ENCODE measurements at places on chromosomes 2 and 18.
A peak's percentile ranks its signal among the peaks of the same experiment; 100 is the strongest.

GRCh38 chr2:122072666-122073065 lies 317.2 kb downstream of the TSN start:
- H3K4me3 ChIP-seq = no peak overlapping the region
- no peaks in the 10 kb centered on the region for H3K4me1 ChIP-seq
- H3K36me3 ChIP-seq = no peaks in the 10 kb centered on the region
- no peak overlapping the region for H3K27ac ChIP-seq

DNA sequence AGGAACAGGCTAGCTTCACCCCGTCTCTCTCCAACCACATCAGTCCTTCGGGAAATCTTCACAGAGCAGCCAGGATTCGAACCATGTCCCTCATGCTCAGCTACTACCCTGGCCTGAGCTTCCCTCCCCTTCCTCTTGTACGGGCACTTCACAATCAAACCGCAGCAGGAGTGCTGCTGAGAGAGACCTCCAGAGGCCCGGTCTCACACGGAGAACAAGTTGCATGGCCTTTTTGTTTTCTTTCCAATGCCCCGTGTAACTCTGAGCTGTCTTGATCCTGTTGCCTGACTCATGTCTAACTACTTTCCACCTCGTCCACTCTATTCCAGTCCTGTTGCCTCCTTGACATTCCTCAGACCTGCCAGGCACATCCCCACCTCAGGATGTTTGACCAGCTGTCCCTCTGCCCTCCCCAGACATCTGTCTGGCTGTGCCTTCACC lies 25.4 kb downstream of the FBLN7 start:
- no peak for DNase-seq
- H3K36me3 ChIP-seq = no peaks in the 10 kb centered on the region
- no peaks in the 10 kb centered on the region for H3K4me1 ChIP-seq
- no peak overlapping the region for H3K4me3 ChIP-seq
- no peak overlapping the region for H3K27ac ChIP-seq

- H3K4me3 ChIP-seq = no peak overlapping the region
- no peaks in the 10 kb centered on the region for H3K36me3 ChIP-seq
- no peak for DNase-seq
- no peak overlapping the region for H3K27ac ChIP-seq
- H3K27me3 ChIP-seq = no peaks in the 10 kb centered on the region
Measured at GRCh38 chr18:70920840-70921374, 632.1 kb downstream of the SOCS6 start.

GRCh38 chr2:107412209-107412904 lies 414.3 kb upstream of the RGPD4 start:
- no peak overlapping the region for H3K27ac ChIP-seq
- DNase-seq = no peak
- no peaks in the 10 kb centered on the region for H3K36me3 ChIP-seq
- H3K4me1 ChIP-seq = no peaks in the 10 kb centered on the region

GRCh38 chr2:191869178-191869577 lies 22.3 kb upstream of the CAVIN2 start:
- H3K36me3 ChIP-seq = no peaks in the 10 kb centered on the region
- DNase-seq = no peak

DNA sequence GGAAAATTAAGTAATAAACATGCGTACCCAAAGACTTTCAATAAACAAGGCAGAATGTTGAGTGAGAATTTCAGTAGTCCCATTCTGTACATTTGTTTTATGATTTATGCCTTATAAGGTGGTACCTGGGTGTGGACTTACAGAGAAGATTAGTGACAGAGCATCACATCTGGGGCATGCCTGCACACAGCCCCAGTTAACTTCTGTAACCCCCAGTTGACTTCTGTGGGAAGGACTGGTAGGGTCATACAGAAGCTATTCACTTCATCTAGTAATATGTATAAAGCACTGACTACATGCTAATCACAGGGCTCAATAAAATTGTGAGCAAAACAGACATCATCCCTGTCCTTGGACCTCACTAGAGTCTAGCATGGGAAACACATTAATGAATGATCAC lies 16.1 kb downstream of the MREG start:
- no peak overlapping the region for H3K27ac ChIP-seq
- peaks cover 6% of the 10 kb centered on the region for H3K4me1 ChIP-seq
- no peaks in the 10 kb centered on the region for H3K36me3 ChIP-seq
- H3K27me3 ChIP-seq = no peaks in the 10 kb centered on the region
- H3K4me3 ChIP-seq = no peak overlapping the region

GRCh38 chr2:127154396-127154795 lies 47.4 kb upstream of the BIN1 start:
- no peaks in the 10 kb centered on the region for H3K36me3 ChIP-seq
- no peaks in the 10 kb centered on the region for H3K4me1 ChIP-seq
- H3K27me3 ChIP-seq = no peaks in the 10 kb centered on the region

DNA sequence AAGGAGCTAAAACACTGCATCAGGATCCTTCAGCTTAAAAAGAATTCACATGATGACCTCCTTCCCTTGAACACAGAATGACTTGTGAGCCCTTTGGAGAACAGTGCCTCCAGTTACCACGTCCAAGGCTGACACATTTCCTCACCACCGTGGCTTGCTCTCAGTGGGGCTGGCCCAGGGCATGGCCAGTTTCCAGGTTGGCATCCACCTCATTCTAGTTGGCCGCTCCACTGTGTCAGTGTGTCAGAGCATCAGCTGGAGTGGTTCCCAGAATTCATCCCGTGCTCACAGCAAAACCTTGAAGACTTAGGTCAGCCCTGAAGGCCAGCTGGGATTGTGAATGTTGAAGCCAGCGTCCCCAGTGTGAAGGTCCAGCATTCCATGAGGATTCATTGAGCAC lies 158.5 kb downstream of the INSIG2 start:
- H3K4me3 ChIP-seq = no peak overlapping the region
- H3K4me1 ChIP-seq = no peaks in the 10 kb centered on the region
- no peak overlapping the region for H3K27ac ChIP-seq
- no peak for DNase-seq
- no peaks in the 10 kb centered on the region for H3K36me3 ChIP-seq

DNA sequence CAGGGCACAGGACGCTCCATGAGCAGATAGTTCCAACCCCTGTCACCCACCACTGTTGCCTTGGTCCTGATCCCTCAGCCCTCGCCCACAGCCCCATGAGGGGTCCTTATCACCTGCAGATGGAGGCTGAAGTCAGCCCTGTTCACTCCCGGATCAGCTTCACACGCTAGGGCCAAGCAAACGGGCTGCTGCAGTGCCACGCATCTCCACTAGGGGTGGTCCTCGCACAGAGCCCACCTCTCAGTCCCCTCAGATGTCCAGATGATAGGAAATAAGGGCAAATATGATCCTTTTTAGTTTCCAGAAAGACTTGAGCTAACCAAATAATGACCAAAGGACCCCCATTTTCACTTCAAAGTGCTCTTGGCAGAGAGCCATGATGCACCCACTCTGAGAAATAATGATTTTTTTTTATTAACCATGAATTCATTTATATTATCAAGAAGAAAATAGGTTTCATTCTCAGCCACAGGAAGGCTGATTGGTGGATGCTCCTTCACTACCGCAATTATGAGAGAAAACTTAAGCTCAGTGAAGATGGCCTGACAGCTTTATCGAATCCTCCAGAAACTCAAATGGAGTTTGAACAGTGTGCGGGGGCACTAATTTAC lies 71.9 kb upstream of the KLHL29 start:
- no peaks in the 10 kb centered on the region for H3K27me3 ChIP-seq
- peak; percentile 35 for DNase-seq
- H3K27ac ChIP-seq = no peak overlapping the region
- H3K4me1 ChIP-seq = no peaks in the 10 kb centered on the region
- no peak overlapping the region for H3K4me3 ChIP-seq

- no peak for DNase-seq
- no peaks in the 10 kb centered on the region for H3K36me3 ChIP-seq
- no peak overlapping the region for H3K4me3 ChIP-seq
- H3K4me1 ChIP-seq = no peaks in the 10 kb centered on the region
Measured at GRCh38 chr18:57973889-57974288, 70.1 kb upstream of the NEDD4L start.

DNA sequence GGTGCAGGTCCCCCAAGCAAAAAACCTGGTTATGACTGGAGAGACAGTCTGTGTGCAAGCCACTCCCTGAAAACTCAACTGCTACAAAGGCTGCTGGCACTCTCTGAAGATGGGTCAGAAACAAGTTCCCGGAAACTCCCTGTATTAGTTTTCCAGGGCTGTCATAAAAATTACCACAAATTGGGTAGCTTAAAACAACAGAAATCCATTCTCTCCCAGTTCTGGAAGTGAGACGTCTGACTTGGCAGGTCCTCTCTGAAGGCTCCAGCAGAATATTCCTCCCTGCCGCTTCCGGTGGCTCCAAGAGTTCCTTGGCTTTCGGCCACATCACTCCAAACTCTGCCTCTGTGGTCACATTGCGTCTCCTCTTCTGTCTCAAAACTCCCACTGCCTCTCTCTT lies 30.1 kb upstream of the SERPINE2 start:
- no peaks in the 10 kb centered on the region for H3K27me3 ChIP-seq
- no peak overlapping the region for H3K4me3 ChIP-seq
- H3K27ac ChIP-seq = no peak overlapping the region
- no peak for DNase-seq
- no peaks in the 10 kb centered on the region for H3K36me3 ChIP-seq

- no peak for DNase-seq
- H3K4me3 ChIP-seq = no peak overlapping the region
- H3K27ac ChIP-seq = no peak overlapping the region
- no peaks in the 10 kb centered on the region for H3K27me3 ChIP-seq
- H3K4me1 ChIP-seq = no peaks in the 10 kb centered on the region
Measured at GRCh38 chr2:230343747-230344146, 16.8 kb downstream of the SP140L start.

DNA sequence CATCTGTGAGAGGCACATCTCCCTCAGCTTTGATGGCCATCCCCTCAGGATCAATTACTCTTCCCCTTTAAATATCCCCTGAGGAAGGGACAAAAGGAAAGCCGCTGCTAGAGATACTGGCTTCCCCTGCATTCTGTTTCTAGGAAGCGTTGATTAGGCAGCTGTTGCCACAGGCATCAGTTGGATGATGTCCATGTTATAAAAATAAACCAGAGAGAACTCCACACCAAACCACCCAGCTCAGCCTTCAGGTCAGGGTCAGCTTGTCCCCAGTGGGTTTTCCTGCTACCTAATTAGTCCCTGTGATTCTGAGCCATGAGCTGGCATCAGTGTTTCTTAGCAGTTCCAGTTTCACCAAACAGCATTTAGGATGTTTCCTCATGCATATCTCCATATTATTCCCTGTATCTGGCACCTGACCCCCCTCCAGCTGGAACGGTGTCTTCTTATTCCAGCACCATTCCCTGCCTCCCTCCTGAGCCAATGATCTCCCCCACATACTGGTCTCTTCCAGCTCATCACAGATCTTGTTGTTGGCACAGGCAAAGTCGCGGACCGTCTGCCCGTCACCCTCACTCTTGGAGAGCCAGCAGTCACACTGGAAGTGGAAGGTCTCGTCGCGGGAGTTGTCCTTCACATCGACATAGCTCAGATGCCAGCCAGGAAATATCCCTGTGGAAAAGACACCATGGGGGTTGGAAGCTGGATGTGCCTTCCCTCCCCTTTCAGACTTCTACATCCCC lies 168.4 kb downstream of the LOXHD1 start:
- H3K4me1 ChIP-seq = no peaks in the 10 kb centered on the region
- H3K4me3 ChIP-seq = no peak overlapping the region
- no peak for DNase-seq
- no peaks in the 10 kb centered on the region for H3K36me3 ChIP-seq
- no peaks in the 10 kb centered on the region for H3K27me3 ChIP-seq

DNA sequence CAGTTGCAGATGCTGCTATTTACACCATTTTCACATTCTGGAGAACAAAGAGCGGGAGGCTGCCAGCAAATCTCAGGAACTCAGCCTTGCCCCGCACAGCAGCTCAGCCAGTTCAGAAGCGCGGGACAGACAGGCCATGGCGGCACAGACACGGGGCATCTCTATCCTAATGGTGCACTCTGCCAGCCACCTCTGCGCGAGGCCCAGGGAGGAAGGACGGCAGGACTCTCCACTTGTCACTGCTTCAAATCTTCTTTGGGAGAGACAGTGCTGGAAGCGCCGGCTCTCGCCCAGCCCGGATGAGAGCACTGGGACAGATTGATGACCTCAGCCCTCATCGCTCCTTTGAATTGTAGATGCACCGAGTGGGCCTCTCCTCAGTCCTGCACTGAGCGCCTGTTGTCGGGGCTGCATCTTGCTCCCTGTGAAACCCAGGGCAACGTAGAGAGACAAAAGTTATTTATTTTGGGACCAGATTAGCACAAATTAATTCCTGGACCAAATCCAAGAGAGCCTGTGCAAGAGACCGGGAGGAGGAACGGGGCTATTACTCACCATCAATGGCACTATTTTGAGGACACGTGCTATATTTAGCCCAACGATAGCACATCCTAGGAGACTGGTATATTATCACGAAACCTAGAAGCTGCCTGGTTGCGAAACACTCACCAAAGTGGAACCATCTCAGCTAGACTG lies 211.4 kb upstream of the SMIM21 start:
- no peaks in the 10 kb centered on the region for H3K27me3 ChIP-seq
- H3K4me1 ChIP-seq = no peaks in the 10 kb centered on the region
- H3K36me3 ChIP-seq = no peaks in the 10 kb centered on the region
- H3K4me3 ChIP-seq = no peak overlapping the region
- DNase-seq = no peak
- H3K27ac ChIP-seq = no peak overlapping the region

DNA sequence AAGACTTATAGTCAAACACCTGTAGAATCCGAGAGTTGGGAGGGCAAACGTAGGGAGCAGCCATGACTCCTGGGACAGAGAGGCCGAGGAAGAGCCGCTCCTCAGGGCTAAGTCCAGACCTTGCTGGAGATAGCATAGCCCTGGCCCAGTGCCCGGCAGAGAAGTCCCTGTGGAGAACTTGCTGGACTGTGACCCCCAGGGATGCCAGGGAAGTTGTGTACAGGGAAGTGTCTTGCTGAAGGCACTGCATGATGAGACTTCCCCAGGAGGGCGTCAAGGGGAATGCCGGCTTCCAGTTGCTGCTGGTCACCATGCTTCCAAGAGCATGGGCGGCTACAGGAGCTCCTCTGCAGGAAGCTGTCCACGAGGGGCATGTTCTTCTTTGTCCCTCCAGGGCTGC lies 8.6 kb upstream of the CNDP1 start:
- no peak overlapping the region for H3K27ac ChIP-seq
- no peak overlapping the region for H3K4me3 ChIP-seq
- no peak for DNase-seq
- no peaks in the 10 kb centered on the region for H3K36me3 ChIP-seq
- no peaks in the 10 kb centered on the region for H3K27me3 ChIP-seq

DNA sequence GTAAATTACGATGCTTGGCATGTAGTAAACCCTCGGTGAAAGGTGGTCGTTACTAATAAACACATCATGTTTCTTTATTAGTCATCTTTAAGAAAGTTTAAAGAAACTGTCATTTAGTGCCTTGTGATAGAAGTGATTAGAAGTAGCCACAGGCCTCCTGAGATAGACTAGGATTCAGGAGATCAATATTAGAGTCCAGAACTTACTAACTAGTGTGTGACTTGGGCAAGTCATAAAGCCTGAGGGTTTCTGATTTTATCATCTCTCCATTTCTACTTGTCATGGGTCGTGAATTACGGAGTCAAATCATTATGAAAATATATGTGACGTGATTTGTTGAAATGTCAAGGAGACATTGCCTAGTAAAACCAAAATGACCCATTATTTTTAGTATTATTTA lies 6.7 kb downstream of the RPE start:
- no peak overlapping the region for H3K4me3 ChIP-seq
- H3K27me3 ChIP-seq = no peaks in the 10 kb centered on the region
- peaks cover 11% of the 10 kb centered on the region for H3K4me1 ChIP-seq
- peaks cover 15% of the 10 kb centered on the region for H3K36me3 ChIP-seq
- DNase-seq = no peak
